Muscle of arm (tissue), 14 donors: ENCODE measurements at places on chromosomes 13 and 19. TPM values are rescaled to one million over a fixed set of nuclear protein-coding genes. Genes with fewer than 3 reads are reported as not detected.
A peak's percentile ranks its signal among the peaks of the same experiment; 100 is the strongest.

- DNase-seq, result no peak
These were observed 70.6 kb downstream of the STK24 start for GRCh38 chr13:98506322-98506721.

- no peak for DNase-seq
These were observed 94.8 kb downstream of the SOX1 start for GRCh38 chr13:112161521-112162301.

GRCh38 chr19:49811328-49811727, 1.8 kb downstream of the FUZ start:
- DNase-seq, result no peak

DNA sequence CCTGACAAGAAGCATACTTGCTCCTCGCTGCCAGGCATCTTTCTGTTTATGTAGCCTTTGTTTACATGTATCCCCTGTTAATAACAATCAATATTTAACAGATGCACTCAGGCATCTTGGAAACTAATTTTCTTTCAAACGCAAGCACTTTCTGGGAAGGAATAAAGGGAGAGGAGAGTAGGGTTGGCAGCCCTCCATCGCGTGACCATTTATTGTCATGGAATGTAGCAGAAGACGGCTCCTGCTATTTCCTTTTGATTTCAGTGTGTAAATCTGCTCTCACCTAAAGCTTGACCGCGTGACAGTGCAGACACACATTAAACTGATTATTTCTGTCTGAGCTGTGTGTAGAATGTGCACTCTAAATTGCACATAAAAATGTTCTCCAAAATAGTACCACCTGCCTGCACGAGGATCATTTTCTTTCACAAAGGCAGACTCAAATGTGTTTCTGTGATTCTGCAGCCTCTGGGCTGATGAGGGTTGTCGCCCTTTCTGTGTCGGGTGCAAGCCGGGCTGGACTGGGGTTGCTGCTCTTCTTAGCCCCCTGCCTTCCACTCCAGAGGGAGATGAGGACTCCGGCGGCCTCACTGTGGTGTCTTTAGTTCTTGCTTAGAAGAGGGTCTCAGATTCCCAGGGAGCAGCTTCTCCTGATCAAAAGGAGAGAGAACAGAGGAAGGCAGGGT, 223.5 kb upstream of the MAB21L1 start:
- DNase-seq, result peak; percentile 89

- no peak for DNase-seq
These were observed 51.9 kb downstream of the CELF5 start for GRCh38 chr19:3276341-3276799.

- no peak for DNase-seq
These were observed 29.6 kb downstream of the PAK4 start for GRCh38 chr19:39155114-39155700.

The MAB21L1 gene
- polyA plus RNA-seq, result 6.2 TPM
